CD4-positive, alpha-beta T cell treated with Interleukin-2 at 100 ng/mL for 4 hours (primary cell): ENCODE measurements at places on chromosomes 3 and 15.

DNA sequence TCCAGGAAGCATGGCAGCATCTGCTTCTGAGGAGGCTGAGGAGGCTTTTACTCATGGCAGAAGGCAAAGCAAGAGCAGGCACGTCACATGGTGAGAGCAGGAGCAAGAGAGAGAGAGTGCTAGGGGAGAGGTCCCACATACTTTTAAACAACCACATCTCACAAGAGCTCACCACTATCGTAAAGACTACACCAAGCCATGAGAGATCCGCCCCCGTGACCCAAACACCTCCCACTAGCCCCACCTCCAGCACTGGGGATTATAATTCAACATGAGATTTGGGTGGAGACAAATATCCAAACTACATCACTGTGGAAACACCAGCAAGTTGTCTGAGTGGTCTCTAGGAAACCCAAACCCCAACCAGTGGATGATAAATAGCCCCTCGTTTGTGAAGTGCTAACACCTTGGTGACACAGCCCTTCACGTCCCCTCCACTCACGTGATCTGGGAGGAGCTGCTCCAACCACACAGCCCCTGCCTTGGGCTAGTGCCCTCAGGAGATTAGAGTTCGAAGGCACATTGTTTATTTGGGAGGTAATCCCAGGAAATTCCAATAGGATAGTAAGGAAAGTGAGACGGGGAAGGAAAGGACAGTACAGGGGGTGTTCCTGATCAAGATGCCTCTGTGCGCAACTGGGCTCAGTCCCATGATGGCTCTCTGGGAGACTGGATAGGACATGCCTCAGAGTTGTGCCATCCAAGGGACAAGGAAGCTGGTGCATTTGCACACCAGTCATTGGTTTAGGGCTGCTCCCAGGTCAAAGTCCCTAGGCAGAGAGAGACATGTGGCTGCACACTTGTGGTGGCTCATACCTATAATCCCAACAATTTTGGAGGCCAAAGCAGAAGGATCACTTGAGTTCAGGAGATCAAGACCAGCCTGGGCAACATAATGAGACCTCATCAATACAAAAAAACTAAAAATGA is 80.6 kb upstream of the CTNNB1 start:
- DNase-seq: no peak

DNA sequence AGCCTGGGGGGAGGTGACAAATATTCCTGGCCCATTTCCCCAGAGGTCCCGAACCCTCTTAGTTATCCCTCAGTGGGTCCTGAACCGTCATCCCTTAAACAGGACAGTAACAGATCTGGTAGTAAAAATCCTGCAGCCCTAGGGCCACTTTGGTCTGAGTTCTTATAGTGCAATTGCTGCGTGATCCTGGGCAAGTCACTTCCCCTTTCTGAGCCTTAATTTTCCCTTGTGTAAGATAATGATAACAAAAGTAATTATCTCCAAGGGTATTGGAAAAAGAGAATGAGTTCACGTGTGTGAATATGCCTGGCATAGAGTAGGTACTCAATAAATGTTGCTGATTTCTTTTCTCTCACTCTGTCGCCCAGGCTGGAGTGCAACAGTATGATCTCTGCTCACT is 2.9 kb upstream of the JAGN1 start:
- DNase-seq: no peak

DNA sequence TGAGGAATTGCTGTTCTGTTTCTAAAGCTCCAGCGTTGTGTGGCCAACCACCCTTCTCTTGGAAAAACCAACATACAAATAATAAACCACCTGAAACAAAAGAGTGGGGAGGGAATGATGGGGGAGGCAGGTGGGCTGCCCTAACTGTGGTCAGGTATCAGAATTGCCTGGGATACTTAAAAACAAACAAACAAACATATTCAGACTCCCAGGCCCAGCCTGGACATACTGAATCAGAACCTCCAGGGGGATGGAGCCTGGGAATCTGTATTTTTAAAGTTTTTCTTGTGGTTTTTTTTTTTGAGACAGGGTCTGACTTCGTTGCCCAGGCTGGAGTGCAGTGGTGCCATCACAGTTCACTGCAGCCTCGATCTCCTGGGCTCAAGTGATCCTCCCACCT is 4.4 kb downstream of the SLC6A6 start:
- no peak for DNase-seq

GRCh38 chr3:126419151-126419703 is 24.5 kb downstream of the CFAP100 start:
- no peak for DNase-seq

DNA sequence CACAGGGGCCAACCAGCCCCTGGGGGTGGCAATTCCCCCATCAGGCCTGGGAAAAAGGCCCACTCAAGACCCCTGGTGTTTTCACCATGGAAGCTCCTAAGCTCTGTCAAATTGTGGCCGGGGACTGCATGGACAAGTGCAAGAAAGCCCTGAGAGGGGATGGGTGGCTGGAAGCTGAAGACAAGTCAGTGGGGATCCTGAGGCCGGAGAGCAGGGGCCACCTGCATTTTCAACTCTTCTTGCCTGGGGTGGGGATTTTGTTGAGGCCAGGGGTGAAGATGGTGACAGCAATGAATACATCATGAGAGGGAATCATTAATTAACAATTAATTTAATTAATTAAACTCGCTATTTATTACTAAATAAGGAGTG is 33.9 kb downstream of the FEM1B start:
- DNase-seq: no peak
